Stimulated activated CD8-positive, alpha-beta memory T cell treated with anti-CD3 and anti-CD28 coated beads, Interleukin-2, amount 100 ng/mL, for 48 hours (primary cell): ENCODE measurements at places on chromosomes 13 and 19.
A peak's percentile ranks its signal among the peaks of the same experiment; 100 is the strongest.

GRCh38 chr13:109160887-109161669, 531.7 kb downstream of the MYO16 start:
- no peak for DNase-seq

GRCh38 chr13:30341815-30342570, 34.6 kb upstream of the KATNAL1 start:
- DNase-seq = no peak

DNA sequence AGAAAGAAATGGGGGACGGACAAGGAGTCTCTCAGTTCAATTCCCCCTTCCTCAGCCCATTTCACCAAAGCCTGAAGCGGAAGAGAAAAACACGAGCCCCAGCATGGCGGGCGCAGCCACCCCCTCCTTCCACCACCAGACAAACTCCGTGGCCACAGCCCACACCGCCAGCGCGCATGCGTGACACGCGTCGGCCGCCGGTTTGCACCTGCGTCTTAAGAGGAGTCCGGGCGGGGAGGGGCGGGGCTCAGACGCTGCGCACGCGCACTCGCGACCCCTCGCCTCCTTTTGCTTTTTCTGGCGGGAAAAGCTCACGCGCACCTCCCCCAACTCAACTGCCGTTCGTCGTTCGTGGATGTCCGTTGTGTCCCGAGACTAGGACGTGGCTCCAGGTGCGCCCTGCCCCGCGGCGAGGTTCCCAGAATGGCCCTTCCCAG, at the start of gene KASH5:
Gene KASH5, plus strand, starts transcription at position 314 of the 437 bp plus-strand sequence. CDS start 2,635 bp downstream, outside the sequence.
- peak; percentile 90 for DNase-seq

GRCh38 chr13:66036636-66037035, 1193.5 kb downstream of the PCDH9 start:
- DNase-seq = no peak

- no peak for DNase-seq
These were observed 314.9 kb downstream of the COG6 start for GRCh38 chr13:39970177-39970846.
